CMK (cell line): ENCODE measurements at places on chromosomes 2 and 18.

GRCh38 chr2:167689444-167689843 lies 558.0 kb downstream of the STK39 start:
- no peak for DNase-seq

- DNase-seq, result no peak
Measured at GRCh38 chr18:27931535-27931934, 245.4 kb downstream of the CDH2 start.

DNA sequence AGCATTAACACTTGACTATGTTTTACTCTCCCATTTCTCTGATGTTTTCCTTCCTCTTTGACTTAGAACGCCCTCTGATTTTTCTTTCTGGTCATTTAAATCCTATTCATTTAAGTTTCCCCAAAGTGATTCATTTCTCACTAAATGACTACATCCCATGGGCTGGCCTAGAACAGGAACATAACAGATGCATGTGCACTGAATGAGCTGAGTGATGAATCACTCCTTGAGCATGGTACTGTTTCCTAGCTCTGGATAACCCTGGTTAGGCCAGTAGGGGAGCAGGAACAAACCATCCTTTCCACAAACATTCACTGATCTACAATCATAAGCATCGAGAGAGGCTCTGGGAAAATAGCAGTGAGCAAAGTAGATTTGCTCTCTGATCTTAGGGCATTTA lies 221.9 kb upstream of the SETBP1 start:
- DNase-seq, result no peak

- no peak for DNase-seq
Measured at GRCh38 chr2:23900133-23900532, 26.8 kb downstream of the ATAD2B start.

DNA sequence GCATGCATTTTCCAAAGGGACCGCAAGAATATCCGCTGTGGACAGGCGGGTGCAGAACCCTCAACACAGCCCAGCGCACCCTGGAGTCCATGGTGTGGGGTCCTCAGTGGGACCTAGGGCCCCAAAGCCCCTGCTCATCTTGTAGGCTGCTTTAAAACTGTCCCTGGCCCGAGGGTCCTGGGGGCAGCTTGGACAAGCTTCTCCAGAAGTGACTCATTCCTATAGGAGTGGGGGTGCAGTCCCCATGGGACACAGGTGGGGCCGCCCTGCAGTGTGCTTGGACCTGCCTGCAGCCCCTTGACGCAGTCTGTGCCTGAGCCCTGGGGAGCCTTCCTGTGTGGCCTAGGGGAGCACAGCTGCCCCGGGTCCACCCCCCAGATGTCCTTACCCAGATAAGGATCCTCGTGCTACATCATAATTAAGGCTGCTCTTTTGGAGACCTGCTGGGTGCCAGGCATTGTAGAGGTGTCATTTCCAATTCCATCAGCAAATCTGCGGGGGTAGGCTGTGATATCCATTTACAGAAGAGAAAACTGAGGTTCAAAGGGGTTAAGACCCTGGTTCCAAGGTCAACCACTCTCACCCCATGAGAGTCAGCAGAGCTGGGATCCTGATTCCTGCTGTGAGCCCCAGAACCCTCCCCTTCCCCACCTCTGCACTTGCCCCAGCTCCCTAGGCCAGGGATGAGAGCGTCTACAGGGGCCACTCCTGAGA lies 1.7 kb upstream of the HS6ST1 start:
- no peak for DNase-seq

GRCh38 chr2:287471-287885 lies 413 bp downstream of the ALKAL2 start:
- no peak for DNase-seq

GRCh38 chr18:58196164-58196563 lies 152.1 kb downstream of the NEDD4L start:
- DNase-seq, result no peak

- DNase-seq, result no peak
Measured at GRCh38 chr2:145595296-145595695, 1075.4 kb upstream of the ZEB2 start.

DNA sequence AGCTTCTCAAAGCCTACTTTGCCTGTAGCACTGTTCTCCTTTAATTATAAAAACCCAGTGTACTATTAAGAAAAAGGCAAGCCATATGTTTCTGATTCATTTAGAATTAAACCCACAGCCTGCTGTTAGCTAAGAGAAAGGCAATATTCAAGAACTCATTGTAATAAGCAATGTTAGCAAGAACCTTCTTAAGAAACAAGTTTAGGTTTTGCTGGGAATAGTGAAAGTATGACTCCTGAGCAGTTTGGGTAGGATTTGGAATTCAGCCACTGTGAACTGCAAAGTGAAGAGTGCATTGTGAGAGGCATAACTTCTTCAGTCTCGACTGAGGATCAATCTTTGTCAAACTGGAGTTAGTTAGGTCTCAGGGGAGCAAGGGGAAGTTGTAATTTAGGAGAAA lies 206.5 kb upstream of the NT5C1B start:
- no peak for DNase-seq

DNA sequence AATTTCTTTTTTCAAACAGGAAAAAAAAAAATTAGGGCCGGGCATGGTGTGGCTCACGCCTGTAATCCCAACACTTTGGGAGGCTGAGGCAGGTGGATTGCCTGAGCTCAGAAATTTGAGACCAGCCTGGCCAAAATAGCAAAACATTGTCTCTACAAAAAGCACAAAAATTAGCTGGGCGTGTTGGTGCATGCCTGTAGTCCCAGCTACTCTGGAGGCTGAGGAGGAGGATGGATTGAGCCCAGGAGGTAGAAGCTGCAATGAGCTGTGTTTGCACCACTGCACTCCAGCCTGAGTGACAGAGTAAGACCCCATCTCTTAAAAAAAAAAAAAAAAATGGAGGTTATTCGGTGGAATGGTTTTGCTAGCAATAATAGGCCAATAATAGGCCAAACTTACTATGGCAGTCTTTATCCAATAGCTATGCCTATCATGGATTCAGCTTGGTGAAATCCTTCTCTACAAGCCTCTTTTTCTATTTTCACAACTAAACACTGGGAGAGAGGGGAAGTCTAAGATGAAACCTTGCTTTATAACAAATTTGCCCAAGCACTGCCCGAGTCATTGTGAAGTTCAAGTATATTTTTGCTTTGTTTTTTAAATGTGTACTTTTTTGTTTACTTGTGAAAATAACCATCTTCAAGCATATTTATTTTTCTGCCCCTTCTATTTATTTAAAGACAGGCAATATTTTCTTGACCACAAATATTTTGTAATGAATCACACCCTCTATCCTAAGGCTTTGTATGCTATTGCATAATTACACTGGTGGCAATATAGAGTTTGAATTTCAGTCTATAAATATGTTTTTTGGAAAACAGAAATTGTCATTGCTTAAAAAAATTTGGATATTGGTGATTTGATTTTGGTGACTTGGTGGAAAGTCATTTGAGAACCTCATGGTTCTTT lies 20.0 kb upstream of the KYNU start:
- no peak for DNase-seq

DNA sequence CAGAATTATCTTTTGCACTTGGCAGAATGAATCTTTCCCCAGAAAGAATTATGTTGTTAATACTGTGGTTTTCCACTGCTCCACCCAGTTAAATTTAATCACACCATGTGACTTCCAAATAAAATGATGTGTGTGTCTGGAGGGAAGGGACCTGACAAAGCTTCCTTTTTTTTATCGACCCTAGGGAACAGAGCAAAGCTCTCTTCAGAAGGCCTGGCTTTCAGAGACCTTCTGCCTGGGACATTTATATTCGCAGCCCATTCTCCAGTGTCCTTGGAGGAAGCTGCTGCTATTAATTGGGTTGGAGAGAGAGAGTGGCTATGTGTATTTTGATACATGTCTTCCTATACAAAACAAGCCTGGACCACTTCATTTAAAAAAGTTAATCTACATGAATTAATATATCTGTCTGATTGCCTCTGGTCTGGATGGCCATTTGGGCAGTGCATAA lies 233.7 kb downstream of the PRKCE start:
- DNase-seq, result no peak

DNA sequence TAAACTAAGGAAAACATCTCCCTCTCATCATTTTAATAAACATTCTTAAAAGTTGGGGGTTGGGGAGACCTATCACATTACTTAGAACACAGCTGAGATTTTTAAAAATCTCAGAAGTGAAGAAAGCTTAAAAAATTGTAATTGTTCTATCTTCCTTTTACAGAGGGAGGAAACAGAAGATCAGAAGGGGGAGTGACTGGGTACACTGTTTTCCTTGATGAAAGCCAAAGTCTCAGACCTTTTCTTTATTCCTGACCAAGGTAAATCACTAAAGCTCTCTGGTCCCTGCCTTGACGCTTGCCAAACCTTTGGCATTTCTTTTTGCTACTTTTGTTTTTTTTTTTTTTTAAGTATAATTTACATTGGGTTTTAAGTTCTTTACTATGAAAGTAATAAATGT lies 85.0 kb upstream of the DTNB start:
- DNase-seq, result no peak

- no peak for DNase-seq
Measured at GRCh38 chr18:56955490-56955889, 191.4 kb upstream of the BOD1L2 start.
